Activated naive CD8-positive, alpha-beta T cell treated with anti-CD3 and anti-CD28 coated beads, Interleukin-2, amount 50 U/mL, for 16 hours (primary cell): ENCODE measurements at places on chromosomes 7 and 10.

GRCh38 chr10:75350791-75351190 lies 50.8 kb downstream of the ZNF503 start:
- no peak for DNase-seq

- DNase-seq = no peak
Measured at GRCh38 chr10:78642269-78642816, 426.4 kb upstream of the ZMIZ1 start.

- DNase-seq = no peak
Measured at GRCh38 chr7:155281398-155281969, 16.2 kb upstream of the INSIG1 start.

GRCh38 chr7:140334341-140335057 lies 63.8 kb downstream of the SLC37A3 start:
- no peak for DNase-seq

GRCh38 chr10:15660990-15661389 lies 58.7 kb downstream of the ITGA8 start:
- no peak for DNase-seq
